ENCODE measurements at places on chromosomes 3 and 15.

GRCh38 chr3:84236261-84236660, 722.5 kb upstream of the CADM2 start:
- DNase-seq, result no peak

DNA sequence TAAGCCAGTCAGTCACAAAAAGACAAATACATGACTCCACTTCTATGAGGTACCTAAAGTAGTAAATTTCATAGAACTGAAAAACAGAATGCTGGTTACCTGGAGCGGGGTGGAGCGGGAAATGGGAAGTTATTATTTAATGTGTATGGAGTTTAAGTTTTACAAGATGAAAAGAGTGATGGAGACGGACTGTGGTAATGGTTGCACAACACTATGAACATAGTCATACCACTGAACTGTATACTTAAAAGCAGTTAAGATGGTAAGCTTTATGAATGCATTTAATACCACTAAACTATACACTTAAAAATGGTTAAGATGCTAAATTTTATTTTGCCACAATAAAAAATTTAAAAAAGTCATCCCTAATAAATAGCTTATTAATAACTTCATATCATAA, 23.2 kb downstream of the SFMBT1 start:
- DNase-seq, result no peak

DNA sequence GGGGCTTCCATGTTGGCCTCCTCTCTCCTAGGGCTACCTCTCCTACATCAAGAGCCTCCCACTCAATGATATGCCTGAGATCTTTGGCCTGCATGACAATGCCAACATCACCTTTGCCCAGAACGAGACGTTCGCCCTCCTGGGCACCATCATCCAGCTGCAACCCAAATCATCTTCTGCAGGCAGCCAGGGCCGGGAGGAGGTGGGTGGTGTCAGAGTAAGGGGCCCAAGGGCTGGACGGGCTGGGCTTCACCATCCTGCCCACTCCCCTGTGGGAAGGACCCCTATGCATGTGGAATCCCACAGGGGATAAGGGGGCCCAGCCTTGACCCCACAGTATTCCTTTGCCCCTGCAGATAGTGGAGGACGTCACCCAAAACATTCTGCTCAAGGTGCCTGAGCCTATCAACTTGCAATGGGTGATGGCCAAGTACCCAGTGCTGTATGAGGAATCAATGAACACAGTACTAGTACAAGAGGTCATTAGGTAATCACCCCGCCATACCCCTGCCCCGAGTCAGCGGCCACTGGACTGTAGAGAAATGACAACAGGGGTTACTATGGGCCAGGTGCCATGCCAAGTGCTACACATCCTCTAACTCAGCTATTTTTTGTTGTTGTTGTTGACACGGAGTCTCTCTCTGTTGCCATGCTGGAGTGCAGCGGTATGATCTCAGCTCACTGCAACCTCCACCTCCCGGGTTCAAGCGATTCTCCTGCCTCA, 47.1 kb downstream of the SEMA3G start:
- no peak for DNase-seq

DNA sequence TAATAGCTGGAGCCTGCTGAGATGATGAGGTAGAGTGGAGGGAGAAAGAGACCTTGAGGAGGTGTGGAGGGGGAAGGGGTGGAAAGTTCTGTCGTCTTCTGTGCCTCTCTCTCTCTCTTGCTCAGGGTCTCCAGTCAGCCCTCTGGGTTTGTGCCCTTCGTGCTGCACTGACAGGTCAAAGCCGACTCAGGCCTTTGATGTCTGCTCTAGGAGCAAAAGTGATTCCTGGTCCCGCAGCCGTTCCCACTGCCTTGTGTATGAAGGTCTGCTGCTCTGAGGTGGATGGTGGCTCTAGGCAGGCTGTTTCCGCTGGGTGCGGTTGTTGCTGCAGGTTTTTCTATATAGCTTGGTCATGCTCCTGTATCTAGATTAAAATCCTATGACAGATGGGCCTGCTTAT, 89.4 kb downstream of the IGF1R start:
- no peak for DNase-seq

- no peak for DNase-seq
Observed at GRCh38 chr15:38864122-38864521, 299.5 kb upstream of the RASGRP1 start.

GRCh38 chr15:64678126-64678819, 97.1 kb downstream of the RBPMS2 start:
- DNase-seq, result no peak

DNA sequence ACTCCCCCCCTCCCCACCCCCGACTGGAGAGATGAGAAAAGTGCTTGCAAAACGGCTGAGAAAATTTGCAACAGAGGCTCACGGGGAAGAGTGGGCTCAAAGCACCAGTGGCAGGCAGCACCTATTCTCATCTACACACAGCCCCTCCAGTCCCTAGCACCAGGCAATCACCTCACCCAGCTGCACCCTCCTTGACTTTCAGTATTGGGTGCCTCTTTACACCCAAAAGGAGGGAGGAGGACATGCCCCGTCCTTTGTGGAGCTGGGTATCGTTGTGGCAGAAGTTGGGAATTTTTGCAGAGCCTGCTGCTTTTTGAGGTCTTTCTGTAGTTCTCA, 182.8 kb upstream of the TOPAZ1 start:
- DNase-seq, result no peak

DNA sequence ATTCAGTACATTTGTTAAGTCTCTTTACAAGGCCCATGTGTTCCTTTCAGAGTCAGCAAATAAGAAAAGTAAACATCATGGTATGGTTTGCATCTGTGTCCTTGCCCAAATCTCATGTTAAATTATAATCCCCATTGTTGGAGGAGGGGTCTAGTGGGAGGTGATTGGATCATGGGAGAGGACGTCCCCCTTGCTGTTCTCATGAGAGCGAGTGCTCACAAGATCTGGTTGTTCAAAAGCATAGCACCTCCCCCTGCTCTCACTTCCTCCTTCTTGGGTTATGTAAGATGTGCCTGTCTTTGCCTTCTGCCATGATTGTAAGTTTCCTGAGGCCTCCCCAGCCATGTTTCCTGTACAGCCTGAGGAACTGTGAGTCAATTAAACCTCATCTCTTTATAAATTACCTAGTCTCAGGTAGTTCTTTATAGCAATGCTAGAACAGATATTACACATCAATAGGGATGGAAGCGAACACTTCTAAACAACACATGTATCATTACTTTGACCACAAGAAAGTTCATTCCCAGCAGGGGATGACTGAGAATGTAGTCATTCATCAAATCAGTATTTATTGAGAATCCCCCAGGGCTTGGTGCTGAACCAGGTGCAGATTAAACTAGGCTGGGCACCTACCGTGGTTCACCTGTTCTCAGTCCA, 4.1 kb downstream of the EFCAB12 start:
- no peak for DNase-seq

GRCh38 chr3:127385540-127385870, 97.7 kb upstream of the PRR20G start:
- no peak for DNase-seq

- peak; percentile 61 for DNase-seq
Observed at GRCh38 chr3:126259411-126260391, 79.3 kb upstream of the ALDH1L1 start.

GRCh38 chr15:82663186-82663600, 16.0 kb upstream of the CPEB1 start:
- peak; percentile 84 for DNase-seq

DNA sequence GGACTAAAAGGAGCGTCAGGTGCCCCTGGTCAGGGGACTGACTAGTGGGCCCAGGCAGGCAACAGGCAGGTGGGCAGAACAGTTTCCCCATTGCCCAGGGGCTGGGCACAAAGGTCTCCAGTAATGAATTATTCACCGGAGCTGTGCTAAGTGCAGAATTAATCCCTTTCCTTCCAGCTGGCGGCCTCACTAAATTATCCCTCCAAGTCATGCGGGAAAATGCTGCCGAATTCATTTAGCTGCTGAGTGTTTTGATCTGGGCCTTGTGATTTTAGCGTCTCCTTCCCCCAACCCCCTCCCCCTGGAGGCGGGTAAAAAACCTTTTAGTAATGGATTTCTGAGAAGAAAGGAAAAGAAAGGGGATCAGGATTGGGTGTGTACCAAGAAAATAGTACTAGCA, 47.2 kb downstream of the CCDC33 start:
- DNase-seq, result no peak

- no peak for DNase-seq
Observed at GRCh38 chr3:105747060-105747541, 121.7 kb downstream of the CBLB start.

- no peak for DNase-seq
Observed at GRCh38 chr3:108474581-108474980, 35.8 kb downstream of the MYH15 start.

DNA sequence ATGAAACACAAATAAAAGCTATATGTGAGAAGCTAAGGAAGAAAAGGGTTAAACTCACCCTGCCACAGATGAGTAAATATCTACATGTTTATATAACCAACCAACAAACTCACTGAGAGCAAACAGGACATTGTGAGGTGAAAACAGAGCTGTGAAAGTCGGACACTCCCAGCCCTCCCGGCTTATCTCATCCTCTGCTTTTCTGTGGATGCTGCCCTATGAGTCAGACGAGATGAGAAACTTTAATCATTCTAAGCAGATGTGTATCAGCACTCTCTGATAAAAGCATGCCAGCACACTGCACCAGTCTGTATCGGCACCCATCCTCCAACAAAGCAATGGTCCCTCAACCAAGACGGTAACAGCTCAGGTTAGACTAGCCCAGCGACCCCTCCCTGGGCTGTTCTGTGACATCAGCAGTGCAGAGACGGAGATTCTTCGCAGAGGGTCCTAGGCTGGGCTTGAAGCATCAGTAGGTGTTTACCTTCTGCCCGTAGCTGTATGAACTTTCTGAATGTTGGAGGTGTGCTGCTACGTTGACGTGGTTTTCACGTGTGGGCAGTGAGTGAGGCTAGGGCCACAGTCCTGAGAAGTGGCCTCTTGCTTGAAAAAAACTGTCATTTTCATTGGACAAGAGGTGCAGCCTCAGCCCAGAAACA, 119.8 kb upstream of the ALDH1A3 start:
- DNase-seq, result peak; percentile 38

DNA sequence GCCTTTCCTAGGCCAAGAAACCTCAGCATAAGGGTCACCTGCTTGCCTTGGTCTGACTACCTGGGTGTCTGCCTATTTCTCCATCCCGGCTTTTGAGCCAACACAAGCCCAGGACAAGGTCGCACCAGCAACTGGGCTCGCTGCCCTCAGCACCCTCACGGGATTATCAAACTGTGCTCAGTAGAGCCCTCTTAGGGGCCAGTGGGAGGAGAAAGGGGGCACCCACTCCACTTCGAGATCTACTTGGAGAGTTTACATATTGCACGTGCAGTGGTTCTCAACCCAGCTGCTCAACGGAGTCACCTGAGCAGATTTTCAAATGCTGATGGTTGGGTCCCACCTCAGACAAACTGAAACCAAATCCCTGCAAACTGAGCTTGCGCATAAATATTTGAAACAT, 31.1 kb downstream of the TSPAN3 start:
- no peak for DNase-seq

DNA sequence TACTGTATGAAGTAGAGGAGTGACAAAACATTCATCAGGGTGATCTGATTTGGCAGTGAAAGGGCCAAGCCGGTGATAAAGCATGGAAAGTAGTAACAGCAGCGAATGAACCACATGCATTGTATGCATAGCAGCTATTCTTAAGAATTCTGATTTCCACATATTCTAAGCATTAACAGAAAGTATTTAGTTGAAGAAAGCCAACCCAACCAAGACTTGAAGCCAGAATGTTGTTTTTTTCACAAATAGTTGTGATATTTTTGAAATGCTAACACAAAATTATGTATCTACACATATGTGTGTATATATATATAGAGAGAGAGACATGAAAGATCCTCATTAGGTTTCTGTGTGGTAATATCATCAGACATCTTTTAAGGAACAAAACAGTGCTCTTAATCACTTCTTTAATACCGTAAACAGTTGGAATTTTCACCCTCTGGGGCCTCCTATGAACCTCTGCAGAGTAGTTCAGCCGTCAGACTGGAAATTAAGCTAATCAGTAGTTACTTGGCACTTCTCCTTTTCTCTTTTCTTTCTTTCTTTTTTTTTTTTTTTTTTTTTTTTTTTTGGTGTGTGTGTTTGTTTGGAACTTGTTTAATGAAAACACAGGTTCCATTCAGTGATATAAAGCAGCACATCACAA, 139.6 kb downstream of the CMSS1 start:
- DNase-seq, result no peak

DNA sequence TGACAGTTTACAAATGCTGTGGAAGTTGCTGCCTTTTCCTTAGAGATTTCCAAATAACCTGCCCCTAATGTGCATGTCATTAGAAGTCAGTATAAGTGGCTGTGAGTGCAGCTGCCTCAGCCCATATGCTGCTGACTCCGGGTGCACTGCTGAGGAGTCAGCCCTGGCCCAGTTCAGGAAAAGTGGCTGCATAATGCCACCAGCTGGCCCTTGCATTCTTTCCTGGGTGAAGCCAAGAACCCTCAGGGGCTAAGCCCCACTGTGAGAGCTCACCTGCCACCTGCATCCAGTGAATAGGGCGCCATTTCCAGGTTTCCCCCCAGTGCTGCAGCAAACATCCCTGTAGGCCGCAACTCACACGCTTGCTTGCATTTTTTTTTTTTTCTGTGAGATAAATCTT, 139.9 kb downstream of the TJP1 start:
- DNase-seq, result no peak

DNA sequence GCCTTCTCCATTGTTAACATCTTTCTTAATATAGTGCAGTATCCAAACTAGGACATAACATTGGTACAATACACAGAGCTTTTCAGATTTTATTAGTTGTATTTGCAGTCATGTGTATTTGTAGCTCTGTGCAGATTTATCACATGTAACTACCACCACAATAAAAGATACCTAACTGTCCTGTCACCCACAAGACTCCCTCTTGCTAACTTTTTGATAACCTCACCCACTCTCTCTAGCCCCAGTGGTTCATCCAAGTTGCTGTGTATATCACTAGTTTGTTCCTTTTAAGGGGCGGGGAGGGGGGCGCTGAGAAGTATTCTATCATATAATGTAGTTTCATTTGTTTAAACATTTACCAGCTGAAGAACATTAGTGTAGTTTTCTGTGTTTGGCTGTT, 46.1 kb downstream of the PIAS1 start:
- no peak for DNase-seq

GRCh38 chr15:76431971-76432370, 95.4 kb downstream of the ISL2 start:
- DNase-seq, result no peak

DNA sequence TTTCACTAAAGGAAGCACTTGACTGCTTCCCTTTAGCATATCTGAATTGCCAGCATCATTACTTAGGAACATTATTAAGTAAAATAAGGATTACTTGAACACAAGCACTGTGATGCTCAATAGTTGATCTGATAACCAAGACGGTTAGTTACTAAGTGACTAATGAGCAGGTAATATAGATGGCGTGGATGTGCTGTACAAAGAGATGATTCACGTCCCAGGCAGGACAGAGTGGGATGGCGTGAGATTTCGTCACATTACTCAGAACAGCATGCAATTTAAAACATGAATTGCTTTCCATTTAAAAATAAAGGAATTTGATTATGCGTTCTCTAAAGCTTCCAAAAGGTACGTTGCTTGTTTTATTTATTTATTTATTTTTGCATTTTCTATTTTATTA, 240.0 kb upstream of the ARHGEF26 start:
- DNase-seq, result no peak

- peak; percentile 2 for DNase-seq
Observed at GRCh38 chr3:58994746-58995330, 55.0 kb downstream of the CFAP20DC start.

Measured in HuH-7 (cell line).